ENCODE measurements at places on chromosomes 2 and 18.
A peak's percentile ranks its signal among the peaks of the same experiment; 100 is the strongest.

DNA sequence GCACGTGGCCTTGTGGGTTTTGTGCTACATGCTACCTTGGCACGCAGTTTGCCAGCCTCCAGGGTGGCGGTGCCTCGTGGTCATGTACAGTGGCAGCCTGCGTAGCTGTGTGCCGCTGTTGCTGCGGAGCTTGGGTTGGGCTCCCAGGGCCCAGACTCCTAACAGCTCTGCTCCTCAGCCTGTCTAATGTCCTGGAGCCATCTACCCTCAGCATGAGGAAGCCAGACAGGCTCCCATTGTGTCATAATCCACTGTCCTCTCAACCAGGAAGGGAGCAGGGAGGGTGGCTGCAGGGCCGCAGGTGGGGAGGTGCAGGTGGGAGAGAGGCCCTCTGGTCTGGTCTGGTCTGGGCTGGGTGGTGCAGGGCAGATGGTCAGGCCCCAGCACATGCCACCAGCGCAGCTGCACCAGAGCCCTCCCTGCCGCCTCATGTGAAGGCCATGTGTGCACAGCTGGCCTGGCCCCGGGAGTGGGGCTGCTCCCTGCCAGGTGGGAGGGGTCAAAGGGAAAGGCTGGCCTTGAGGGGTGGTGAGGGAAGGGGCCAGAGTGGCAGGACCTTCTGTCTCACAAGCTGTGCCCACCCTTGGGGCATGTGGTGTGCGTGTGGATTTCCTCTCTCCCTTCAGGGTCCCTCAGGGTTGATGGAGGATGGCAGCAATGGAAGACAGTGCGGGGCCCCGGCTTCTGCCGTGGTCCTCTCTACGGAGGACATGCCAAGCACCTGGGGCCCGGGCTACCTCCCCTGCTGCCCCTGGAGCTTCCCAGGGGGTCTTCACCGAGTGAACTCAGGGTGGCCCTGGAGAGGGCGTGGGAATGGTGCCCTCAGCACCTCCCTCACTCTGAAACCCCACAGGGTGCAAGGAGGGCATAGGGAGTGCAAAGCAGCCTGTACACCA lies 4.8 kb downstream of the ATOH8 start:
- DNase-seq = no peak

DNA sequence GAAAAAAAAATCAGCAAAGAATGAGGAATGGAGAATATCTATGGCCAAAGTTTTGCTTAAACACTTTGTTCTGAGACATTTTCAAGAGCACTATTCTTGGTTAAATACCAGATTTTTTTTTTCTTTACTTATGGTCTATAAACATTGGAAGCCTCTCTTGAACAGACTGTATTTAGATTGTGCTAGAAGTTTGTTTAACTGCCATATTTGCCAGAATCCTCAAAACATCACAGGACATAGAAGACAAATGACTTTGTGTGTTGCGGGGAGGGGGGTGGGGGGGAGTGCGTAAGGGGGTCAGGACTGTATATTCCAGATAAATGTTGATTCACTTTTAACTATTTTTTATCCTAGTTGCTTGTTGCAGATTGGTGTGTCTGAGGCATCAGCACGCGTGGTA lies 262.0 kb downstream of the MEIS1 start:
- DNase-seq = no peak

DNA sequence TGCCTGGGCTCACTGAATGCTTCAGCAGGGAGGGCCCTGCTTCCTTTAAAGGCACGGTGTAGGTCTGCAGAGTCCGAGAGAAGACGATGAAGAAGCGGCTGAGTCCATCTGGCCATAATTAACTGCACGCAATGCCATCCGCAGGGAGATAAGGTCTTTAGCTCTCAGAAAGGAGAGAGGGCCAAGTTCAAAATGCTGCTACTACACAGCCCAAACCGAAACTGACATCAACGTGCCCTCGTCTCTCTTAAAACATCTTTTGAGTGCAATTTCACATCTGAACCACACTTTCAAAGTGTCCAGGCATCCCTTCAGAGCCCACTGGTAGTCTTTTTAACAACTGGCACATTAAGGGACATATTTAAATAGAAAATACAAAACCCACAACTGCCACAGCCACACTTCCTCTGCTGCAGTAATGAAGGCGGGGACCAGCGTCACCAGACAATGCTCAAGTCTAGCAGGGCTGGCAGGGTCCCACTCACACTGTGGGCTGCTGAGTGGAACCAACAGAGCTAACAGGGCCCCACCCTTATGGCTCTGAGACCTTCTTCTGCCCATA lies 35.8 kb downstream of the ST3GAL5 start:
- DNase-seq = peak; percentile 63

DNA sequence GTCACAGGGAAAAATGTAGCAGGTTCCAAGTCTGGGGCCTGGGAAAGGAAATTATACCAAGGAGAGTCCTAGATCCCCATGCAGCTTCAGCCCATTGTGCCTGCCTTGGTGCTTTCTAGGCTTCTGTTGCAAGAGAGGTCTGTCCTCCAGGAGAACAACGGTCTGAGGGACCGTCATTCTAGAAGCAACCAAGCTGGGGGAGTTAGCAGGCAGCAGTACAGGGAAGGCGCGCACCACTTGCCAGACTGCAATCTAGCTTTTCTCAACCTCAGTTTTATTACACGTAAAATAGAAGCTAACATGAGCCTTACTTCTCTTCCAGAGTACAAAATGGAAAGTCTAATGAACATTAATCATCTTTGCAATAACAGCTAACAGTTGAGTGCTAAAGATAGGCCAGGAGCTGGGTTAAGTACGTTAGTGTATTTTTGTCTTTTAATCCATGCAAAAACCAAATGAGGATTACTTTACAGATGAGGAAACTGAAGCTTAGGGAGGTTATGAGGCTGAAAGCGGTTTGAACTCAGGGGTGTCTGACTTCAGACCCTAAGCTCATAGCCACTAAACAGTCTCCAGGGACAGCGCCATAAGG lies 1.9 kb downstream of the TCF23 start:
- no peak for DNase-seq

DNA sequence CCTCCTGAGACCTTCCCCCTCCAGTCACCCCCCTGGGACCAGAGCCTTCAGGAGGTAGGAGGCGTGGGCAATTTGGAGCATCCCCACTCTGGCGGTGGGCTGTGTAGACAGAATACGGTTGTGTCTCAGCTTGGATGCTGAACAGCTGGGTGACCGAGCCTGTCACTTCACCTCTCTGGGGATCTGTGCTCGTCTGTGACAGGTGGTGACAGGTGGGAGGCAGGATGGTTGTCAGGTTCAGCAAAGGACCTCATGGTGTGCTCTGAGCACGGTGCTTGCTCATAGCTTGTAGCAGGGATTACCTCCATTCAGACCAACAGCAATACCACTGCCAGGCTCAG lies 186.5 kb upstream of the HS6ST1 start:
- DNase-seq = no peak

DNA sequence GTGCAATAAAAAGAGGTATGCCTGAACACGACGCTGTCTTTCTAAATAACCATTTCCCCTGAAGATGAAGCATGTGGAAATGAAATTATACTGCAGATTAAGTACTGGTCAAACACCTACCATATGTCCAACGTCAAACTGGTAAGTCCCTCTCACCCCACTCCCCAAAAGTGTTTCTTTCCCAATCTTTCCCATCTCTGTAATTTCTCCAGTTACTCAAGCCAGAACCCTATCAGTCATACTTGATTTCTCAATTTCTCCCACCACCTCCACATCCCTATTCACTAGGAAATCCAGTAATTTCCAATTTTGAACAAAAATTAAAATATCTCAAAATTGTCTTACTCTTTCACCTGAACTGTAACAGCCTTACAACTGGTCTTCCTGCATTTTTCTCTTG lies 29.2 kb downstream of the HDHD2 start:
- no peak for DNase-seq

DNA sequence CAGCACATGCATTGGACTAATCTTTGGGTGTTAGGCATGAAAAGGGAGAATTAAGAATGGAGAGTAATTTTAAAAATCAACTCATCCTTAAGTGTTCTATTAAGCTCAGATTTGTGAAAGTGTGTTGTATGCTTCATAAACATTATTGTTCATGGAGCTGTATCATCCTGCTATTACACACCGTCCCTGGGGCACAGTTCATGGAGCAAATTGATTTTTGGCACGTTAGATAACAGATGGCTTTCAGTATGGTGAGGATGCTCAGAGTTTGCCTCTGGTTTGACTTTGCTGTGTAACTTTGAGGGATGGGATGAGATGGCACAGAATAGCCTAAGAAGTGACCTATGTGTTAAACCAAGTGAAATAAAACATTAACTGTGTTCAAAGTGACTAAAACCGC lies 97.1 kb downstream of the MGAT5 start:
- DNase-seq = no peak

Data from stimulated activated CD4-positive, alpha-beta T cell treated with anti-CD3 and anti-CD28 coated beads, Interleukin-2, amount 100 ng/mL, for 24 hours (primary cell).